Mucosa of descending colon (tissue), 3 donors: ENCODE measurements at places on chromosomes 11 and 22. TPM values are rescaled to one million over a fixed set of nuclear protein-coding genes. Genes with fewer than 3 reads are reported as not detected.
A peak's percentile ranks its signal among the peaks of the same experiment; 100 is the strongest.

DNA sequence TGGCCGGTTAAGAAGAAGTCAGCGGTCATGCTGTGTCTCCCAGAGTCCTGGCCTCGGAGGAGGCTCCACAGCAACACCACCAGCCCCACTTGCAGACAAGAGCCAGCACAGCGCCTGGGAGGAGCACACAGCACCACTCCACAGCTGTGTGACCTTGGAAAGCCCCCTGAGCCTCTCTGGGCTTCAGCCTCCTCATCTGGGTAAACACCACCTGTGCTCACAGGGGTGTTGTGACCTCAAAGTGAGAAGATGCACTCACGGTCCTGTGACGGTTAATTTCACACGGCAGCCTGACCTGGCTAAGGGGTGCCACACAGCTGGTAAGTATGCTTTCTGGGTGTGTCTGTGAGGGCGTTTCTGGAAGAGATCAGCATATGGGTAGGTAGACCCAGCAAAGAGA lies 54.7 kb downstream of the PHF21B start:
- no peak for DNase-seq

CHCHD10 gene
- 464 TPM for total RNA-seq

DNA sequence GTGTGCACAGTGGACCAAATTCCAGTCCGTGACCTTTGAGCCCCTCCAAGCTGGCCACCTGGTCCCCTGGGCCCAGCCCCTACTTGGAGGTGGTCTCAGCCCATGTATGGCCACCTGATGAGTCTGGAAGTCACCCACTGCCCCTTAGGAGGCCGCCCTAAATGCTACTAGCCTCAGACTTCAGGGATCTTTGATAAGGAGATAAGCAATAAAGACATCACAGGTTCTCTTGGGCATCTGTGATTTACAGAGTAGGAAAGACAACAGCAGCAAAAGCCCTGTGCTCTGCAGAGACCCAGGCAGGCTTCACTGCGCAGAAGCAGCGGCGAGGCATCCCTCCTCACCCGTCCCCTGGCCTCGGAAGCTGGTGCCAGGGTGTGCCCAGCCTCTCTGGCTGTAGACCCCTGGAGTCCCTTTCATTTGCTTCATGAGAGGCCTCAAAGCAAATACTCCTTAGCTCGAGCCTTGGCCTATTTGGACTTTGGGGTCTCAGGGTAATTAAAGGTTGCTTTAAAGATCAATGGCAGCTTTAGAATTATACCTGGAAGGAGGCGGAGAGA lies 360.1 kb downstream of the TBC1D22A start:
- DNase-seq: no peak

DNA sequence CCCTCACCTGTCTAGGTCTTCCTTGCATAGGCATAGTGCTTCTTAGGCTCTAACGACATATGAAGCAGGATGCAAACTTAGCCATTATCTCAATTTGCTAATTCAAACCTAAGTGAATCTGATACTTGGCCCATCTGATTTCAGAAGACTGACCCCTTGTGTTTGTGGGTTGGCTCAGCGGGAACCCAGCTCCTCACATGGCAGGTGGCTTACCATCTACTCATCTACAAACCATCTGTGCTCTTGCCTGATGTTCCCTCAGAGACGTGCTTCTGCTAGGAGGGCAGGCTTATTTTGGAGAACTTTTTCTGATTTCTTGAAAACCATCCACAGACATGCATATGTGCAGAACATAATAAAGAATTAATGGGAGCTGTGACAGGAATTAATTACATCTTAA lies 15.2 kb downstream of the ELMOD1 start:
- DNase-seq: no peak

APOA4 gene
- total RNA-seq: not detected

- DNase-seq: no peak
Observed at GRCh38 chr11:12629601-12630313, 44.5 kb upstream of the TEAD1 start.

DNA sequence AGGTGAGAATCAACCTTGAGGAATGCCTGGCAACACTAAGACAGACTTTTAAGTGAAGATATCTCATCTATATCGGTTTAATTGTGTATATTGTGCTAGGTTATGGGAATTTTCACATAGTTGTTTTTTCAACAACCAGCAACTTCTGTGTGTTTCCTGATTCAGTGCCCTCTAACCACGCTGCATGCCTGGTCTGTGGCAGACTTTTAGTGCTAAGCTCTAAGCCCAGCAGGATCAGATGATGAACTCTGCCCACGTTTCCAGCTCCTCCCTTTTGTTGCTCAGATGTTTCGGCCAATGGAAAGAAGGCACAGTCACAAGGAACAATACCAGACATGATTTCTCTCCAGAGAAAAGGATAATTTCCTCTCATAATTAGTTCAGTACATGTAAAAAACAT lies 1.4 kb upstream of the VWA5A start:
- DNase-seq: peak; percentile 69

GRCh38 chr11:95144313-95145235 lies 54.9 kb downstream of the ENDOD1 start:
- DNase-seq: no peak

SPTBN2 gene
- total RNA-seq: 10.0 TPM

DNA sequence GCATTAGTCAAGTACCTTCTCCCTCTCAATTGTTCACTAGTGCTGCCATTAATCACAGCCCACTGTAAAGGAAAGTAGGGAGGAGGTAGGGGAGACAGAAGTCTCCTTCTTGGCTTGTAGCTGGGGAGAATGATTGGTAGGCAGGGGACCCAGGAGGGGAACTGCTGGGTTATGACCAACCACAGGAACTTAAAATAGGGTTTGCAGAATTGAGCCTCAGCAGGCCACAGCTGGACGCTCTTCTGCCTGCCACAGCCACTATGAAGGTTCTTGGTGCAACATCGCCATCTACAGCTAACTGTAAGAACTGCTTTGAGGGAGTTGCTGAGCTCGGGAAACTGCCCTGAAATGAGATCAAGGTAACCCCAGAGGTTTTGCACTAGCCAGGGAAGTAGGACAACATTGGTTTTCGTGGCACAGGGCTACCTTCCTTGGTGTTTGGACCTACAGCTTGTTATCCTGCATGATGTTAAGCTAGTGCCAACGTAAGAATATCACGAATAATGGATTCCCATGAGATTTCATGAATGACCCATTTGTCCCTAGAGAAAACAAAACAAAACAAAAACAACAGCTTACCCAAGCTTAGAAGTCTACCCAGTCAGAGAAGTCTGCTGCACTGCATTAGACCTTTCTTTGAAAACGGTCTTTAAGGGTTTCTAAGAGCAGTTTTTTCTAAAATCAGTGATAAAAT lies 787.1 kb upstream of the API5 start:
- DNase-seq: peak; percentile 38

FAM181B gene
- total RNA-seq: 1.3 TPM

DNA sequence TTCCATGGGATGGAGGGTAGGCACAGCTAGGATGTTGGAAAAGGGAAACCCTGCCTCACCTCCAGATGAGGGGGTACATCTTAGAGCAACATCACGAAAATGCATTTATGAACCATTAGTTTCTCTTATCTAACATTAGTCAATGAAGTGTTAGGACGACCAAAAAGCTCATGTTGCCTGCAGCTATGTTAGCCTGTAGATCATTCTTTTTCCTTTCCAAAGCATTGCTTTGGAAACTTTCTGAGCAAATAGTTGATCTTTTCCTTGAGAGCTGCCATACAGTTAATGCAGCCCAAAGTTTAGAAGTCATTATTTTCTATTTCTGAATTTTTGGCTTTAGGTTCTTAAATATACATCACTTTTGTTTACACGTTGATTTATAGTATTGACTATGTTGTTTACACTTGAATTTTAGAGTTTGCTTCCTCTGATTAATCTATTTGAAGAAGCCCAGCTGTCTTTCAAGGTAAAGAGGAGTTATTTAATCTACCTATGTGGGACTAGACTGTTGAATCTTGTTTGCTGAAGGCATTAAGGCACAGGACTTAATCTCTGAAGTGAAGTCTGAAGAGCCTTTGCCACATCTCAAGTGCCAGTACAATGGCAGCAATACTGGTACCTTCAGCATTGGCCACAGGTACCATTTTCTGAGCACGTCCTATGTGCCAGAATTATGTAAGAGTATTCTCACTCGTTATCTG lies 11.0 kb downstream of the POU2AF3 start:
- no peak for DNase-seq

DNA sequence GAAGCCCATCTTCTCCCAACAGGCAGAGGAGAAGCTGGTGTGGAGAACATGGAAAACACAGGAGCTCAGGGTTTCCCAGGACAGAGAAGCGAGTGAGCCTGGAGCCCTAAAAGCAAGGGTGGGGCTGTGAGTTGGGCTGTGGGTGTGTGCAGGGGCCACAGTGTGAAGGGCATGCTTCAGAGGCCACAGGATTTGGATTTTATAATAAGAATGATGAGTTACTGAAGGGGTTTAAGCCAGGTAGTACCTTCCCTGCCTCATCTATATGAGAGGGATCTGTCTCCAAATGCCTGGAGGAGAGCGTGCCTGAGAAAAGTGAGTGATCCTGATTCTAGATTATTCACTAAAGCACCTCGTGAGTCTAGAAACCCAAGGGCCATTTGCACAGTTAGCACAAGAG lies 106.8 kb downstream of the VPREB1 start:
- DNase-seq: no peak

- no peak for DNase-seq
Observed at GRCh38 chr11:5288108-5288905, 13.4 kb downstream of the OR51B4 start.

DNA sequence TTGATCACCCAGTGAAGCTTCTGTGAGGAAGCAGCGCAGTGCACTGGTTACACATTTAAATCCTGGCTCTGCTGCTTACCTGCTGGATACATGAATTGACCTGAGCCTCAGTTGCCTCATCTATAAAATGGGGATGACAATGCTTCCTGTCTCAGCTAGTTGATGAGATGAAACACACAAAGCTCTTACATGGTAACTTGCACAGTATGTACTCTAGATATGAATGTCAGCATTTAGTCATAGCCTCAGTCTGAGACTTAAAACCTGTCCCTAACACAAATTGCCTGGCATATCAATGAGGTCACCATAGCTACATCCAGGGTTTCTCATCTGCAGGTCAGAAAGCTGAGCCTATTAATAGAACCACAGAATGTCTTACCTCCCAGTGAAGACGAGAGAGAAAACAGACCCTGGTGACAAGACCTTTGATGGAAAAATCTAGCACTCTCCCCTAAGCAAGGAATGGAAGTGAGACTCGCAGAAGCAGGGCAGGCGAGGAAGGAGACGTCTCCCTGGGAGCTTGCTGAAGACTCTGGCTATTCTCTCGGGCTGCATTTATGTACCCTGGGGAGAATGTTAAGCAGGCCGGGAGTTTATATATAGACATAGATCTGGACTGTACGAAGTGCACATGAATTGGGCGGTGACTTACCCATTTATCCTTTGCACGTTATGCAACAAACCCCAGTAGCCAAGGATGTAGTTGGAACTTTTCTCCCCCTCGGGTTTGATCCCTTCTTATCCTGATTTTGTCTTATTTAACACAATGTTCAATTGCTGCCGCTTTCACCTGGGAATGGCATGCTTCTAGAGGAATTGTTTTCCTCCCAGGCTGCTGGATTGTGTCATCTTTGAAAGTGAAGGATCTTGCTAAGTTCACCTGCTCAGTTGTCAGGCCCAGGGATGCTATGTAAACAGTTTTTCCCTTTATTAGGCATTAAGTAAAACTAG lies 18.0 kb downstream of the SDHAF2 start:
- no peak for DNase-seq

GRCh38 chr11:69055598-69056516 lies 7.1 kb downstream of the TPCN2 start:
- DNase-seq: peak; percentile 46

- DNase-seq: peak; percentile 18
Observed at GRCh38 chr11:3219281-3219892, 774 bp upstream of the MRGPRG start.

DNA sequence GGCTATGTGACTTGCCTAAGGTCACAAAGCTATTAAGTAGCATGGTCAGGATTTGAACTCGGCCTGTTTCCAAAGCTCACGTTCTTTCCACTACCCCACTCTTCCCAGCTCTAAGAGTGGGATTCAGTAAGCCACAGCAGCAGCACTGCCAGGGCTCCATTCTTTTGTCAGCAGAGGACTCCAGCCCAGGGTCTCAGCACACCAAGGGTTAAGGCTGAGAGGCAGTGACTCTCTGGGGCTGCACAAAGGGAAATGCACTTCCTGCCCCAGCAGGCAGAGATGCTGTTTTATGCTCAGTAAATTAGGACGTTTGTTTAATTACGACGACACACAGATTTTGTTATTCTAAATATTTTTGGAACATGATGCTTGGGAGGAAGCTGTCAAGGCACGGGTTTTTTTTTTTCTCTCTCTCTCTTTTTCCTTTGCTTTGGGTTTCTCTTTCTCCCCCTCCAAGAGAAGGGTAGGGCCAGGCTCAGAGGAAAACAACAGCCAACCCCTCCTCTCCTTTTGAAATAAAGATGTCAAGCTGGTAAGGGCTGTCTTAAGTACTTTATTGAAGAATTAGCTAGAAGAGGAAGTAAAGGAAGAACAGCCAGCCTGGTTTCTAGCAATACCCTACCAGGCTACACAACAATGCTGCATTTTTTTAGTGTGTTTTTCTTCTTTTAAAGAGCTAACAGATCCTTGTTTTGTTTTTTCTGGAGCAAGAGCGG lies 2.8 kb downstream of the MYH9 start:
- DNase-seq: no peak

DNA sequence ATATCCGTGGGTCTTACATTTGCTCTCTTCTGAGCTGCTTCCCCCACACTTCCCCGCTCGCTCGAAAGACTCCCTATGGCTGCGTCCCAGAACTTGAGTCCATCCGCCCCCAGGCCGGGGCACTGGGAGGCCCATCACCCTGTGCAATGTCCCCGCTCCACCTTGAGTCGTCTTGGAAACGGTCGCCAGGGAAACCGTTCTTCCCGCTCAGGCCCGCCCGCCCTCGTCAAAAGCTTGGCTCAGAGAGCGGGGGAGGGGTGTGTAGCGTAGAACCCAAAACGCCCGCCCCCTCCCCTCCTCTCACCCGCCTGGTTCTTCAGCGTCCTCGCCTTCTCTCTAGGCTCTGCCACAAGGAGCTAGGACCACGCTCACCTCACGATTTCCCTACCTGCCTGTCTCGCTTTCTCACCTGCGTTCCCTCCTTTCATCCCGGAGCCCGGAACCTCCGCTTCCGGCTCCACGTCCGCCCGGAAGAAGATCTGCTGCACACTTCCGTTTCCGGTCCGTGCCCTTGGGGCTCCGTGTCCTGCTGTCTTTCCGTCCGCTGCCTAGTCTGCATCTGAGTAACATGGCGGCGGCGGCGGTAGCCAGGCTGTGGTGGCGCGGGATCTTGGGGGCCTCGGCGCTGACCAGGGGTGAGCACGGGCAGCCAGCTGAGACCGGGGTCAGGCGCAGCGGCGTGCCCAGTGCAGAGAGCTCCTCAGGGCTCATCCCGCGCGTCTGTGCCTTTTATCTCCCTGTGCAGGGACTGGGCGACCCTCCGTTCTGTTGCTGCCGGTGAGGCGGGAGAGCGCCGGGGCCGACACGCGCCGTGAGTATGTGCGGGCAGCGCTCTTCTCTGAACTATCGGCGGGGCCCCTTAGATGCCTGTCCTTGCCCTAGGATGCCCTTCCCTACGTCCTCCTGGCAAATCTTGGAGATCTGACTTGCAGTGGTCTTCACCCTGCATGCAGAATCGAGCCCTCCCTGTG lies at the start of the genes KBTBD4 and NDUFS3:
Gene KBTBD4 (minus strand): TSS at position 447 of the 971 bp plus-strand sequence. CDS start 19 bp downstream, at position 428.
Gene NDUFS3 (plus strand): TSS at position 551 of the 971 bp plus-strand sequence. CDS start 18 bp downstream, at position 569.
- peak; percentile 94 for DNase-seq
